ENCODE measurements at places on chromosomes 5 and 9.

DNA sequence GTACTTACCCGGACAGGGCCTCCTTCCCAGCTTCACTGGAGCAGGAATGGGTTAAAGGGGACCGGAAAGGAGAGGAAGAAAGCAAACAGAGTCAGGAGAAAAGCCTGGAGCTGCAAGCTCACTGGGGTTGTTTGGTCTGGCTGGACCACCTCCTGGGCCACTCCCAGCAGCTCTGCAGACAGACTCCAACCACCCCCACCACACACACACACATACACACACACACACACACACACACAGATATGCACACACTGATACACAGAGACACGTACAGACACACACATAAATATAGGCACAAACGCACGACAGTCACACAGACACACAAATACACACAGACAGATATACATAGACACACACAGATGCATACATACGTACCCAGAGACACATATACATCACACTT is 34.9 kb upstream of the SYNPO start:
- no peak for DNase-seq

GRCh38 chr9:34457266-34458012 is 931 bp downstream of the FAM219A start:
- DNase-seq: peak; percentile 56

DNA sequence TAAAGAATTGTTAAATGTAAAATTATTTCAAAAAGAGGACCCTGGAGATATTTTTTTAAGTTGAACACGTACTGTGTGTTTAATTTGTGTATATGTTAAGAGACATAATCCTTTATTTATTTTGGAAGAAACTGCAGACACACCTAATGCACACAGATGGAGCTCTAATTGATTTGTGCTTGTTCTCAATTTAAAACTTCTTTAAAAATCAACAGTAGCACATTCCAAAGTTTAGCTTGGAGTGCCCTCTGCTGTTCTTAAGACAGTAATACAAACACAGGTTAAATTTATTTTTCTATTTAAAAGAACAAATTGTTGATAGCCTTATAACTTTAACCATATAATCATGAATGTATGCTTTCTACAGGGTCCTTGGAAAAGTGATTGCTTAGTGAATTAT is 277.6 kb upstream of the ADAMTS16 start:
- DNase-seq: peak; percentile 17

DNA sequence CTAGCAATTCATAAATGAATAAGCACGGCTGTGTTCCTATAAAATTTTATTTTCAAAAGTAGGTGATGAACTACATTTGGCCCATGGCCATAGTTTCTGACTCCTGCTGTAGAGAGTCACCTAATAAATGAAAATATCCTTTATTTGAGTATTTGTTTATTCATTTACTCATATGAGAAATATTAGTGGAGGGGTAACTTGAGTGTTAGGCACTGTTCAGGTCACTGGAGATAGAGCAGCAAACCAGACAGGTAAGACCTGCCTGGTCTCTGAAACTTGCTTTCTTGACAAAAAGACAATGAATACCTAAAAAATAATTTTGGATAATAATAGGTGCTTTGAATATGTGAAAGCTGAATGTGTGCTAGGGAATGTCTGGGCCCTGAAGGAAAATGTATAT is 68.8 kb downstream of the YIPF5 start:
- no peak for DNase-seq

DNA sequence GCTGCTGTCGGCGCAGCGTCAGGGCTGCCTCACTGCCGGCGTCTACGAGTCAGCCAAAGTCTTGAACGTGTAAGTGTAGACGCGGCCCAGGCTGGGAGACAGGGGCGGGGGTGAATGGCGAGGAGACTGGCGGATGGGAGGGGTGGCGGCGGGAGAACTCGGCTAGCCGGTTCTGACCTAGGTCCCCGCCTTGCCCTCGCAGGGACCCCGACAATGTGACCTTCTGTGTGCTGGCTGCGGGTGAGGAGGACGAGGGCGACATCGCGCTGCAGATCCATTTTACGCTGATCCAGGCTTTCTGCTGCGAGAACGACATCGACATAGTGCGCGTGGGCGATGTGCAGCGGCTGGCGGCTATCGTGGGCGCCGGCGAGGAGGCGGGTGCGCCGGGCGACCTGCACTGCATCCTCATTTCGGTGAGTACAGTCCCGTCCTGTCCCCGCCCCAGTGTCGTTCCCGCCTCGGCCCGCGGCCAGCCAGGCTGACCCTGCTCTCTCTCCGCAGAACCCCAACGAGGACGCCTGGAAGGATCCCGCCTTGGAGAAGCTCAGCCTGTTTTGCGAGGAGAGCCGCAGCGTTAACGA is 745 bp downstream of the GADD45G start:
- no peak for DNase-seq

DNA sequence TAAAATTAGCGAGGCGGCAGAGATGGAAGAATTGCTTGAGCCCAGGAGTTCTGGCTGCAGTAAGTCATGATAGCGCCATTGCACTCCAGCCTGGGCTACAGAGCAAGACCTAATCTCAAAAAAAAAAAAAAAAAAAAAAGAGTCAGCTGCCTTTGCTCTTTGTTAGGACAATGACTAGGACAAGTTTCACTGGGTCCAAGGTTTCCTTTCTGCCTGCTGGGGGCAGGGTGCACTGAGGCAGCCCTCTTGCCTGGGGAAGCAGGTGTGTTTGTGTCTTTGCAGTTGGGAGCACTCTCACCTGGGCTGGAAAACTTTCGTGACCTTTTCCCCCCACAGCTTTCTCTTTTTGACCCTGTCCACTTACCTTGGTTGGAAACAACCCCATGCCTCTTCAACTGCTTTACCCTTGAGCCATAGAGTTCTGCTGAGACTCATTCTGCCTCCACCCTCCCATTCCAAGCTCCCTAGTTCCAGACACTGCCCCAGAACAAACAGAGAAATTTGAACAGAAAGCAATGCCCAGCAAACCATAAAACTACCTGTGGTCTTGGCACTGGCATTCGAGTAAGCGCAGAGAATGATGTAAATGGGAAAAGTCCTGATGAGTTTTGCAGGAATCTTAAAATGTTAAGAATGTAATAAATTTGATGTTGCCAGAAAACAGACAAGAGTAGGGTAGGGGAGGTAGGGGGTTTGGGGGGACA is 17.0 kb upstream of the MYO10 start:
- DNase-seq: no peak

- DNase-seq: no peak
Observed at GRCh38 chr5:31661257-31661656, 22.3 kb downstream of the PDZD2 start.

GRCh38 chr5:36575361-36575781 is 31.0 kb upstream of the SLC1A3 start:
- no peak for DNase-seq

GRCh38 chr9:108213511-108213910 is 642.3 kb downstream of the ACTL7B start:
- no peak for DNase-seq

GRCh38 chr9:88258024-88258423 is 119.7 kb upstream of the SPATA31C2 start:
- peak; percentile 92 for DNase-seq

GRCh38 chr9:127503379-127503921 is 52.1 kb downstream of the LRSAM1 start:
- DNase-seq: no peak

- DNase-seq: no peak
Observed at GRCh38 chr5:173786286-173787187, 101.6 kb upstream of the CPEB4 start.

GRCh38 chr5:136104306-136104965 is 28.2 kb upstream of the SMAD5 start:
- no peak for DNase-seq

GRCh38 chr9:27348785-27349697 is 52.1 kb upstream of the EQTN start:
- no peak for DNase-seq

DNA sequence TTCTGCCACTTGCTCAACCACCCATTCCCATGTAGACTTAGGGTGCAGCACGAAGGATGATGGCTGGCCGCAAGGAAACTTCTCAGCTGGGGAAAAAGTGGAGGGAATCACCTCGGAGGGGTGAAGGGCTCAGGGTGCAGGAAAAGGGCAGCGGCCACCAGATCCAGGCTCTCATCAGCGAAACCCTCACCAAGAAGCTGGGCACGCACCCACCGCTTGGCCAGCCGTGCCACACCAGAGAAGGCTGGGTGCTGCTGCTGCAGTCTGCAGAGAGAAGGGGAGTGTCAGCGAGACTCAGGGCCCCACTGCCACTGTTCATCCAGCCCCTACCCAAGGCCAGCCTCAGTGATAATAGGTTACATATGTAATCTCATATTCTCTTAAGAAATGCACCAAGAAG is 8.6 kb downstream of the NOL6 start:
- DNase-seq: no peak

DNA sequence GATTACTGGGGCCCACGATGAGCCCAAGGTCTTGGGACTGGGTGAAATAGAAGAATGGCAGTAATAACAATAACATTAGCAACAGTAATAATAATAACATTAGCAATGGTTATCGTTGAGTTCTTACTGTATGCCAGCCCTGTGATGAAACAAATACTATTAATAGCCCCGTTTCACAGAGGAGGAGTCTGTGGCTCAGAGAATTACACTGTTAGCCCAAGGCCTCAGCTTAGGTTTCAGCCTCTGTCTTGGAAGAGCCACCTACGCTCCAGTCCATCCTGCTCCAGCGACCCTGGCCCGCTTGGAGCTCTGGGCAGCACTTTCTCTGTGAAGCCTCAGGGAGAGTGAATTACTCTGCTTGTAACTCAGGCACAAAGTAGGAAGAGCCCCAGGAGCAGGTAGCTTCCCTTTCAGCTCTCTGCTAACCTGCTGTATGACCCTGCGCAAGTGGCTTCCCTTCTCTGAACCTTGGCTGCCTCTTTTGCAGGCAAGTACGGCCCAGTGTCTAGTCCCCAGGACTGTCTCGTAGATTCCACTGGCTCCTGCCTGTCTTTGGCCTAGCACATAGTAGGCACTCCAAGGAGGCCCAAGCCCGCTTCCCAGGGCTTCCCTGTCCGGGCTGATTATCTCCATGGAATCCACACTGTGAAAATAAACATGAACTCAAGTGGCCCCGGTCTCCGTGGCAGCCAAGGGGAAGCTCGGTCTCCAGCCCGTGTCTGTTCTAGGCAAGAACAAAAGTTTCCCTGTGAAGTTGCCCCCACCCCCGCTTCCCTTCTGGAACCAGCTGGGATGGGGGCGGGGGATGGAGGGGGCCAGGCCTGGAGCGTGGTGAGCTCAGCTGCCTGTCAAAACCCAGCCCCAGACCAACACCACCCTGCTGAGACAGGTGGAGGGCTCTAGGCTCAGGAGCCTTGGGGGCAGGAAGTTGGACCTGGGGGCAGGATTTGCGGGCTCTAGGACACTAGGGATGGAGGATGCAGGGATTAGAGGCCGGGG is 26.2 kb upstream of the LMX1B start:
- no peak for DNase-seq

- DNase-seq: no peak
Observed at GRCh38 chr5:107772418-107773310, 101.9 kb upstream of the EFNA5 start.

- DNase-seq: no peak
Observed at GRCh38 chr5:72815580-72816283, 729 bp upstream of the TNPO1 start.

- no peak for DNase-seq
Observed at GRCh38 chr9:77125665-77126064, 51.7 kb upstream of the VPS13A start.

- no peak for DNase-seq
Observed at GRCh38 chr9:84278130-84278529, 62.4 kb downstream of the SLC28A3 start.

DNA sequence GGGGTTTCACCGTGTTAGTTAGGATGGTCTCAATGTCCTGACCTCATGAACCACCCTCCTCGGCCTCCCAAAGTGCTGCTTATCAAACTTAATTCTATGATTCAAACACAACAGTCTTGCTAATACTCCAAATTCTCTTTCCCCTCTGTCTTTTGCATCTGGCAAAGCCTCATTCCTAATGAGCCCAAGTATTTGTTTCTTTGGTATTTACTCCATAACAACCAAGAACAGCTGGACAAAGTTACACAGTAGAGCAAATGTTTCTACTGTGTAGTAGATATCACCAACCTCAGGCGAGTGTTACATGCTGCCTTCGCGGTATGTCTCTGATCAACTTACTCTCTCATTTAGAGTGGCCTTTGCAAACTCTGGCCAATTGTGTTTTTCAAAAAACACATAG is 195.8 kb upstream of the KCNN2 start:
- DNase-seq: no peak
